Activated B cell treated with CpG ODN at 0.5 μM for 24 hours (primary cell): ENCODE measurements at places on chromosomes 5 and 9.

- no peak for DNase-seq
Observed at GRCh38 chr5:153905219-153905618, 133.5 kb downstream of the FAM114A2 start.

- DNase-seq = no peak
Observed at GRCh38 chr5:61132559-61132958, 29.7 kb downstream of the SMIM15 start.

DNA sequence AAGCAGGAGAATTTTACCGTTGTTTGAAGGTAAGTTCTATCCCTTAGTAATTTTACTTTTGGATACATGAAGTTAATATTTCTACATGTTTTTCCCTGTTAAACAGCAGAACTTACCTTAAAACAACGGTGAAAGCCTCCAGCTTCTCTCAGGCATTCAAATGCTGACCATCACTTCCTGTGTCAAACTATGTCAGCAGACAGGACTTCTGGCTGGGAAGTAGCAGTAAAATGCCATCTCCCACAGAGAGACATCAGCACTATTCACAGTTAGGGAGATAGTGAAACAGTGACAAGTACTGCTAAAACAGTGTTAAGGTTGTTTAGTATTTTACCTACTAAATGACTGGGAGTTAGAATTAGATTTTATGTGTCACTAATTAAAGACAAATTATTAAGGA is 34.2 kb upstream of the GOLGA1 start:
- DNase-seq = no peak

DNA sequence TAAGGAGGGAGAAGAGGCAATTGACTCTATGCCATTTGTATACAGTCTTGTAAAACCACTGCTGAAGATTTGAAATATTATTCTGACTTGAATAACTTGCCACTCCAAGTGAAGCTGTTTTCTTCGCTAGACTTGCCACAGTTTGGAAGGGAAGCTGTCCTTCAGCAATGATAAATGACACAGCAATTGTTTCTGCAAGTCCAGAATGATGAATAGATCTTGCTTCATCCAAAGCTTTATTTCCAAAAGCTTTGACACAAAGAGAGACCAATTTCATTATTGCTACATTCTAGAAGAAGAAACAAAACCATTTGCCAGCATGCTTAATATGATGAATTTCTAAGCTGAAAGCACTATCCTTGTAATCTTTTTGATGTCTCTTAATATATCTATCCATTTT is 73.7 kb downstream of the ZNF366 start:
- DNase-seq = no peak

GRCh38 chr5:91171322-91171721 is 211.8 kb downstream of the ARRDC3 start:
- no peak for DNase-seq

DNA sequence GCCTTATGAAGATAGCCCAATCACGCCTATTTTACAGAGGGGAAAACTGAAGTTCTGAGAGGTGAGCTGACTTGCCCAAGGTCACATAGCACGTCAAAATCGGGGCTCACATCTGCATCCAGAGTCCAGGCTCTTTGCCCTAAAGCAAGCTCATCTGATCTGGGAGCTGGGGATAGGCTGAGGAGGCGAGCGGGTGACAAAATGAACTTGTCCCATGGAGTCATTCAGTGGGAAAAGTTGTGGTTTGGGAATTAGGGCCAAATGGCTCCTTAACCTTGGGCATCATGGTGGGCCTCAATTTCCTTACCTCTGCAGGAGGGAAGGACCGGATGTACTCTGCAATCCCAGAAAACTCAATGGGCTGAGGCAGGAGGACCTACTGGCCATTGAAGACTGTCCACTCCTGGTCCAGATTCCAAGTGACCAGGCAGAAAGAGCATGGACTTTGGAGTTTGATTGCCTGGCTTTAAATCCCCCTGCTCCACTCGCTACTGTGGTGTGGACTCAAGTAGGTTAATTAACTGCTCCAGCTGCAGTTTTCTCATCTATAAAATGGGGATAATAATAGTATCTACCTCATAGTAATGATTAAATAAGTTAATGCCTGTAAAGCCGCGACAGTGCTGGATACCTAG is 160.4 kb downstream of the RGS3 start:
- DNase-seq = no peak
